ENCODE measurements at places on chromosomes 1 and 21. TPM values are rescaled to one million over a fixed set of nuclear protein-coding genes. Genes with fewer than 3 reads are reported as not detected.

Gene FAM131C
- 0.20 TPM for total RNA-seq

Gene ST3GAL3
- 5.7 TPM for total RNA-seq

Gene PCAT6
- 0.48 TPM for total RNA-seq

Gene TNFRSF8
- total RNA-seq: 13.7 TPM

Gene CASQ2
- not detected for total RNA-seq

Gene BMP8B
- 0.23 TPM for total RNA-seq
